ENCODE measurements at places on chromosomes 4 and X. TPM values are rescaled to one million over a fixed set of nuclear protein-coding genes. Genes with fewer than 3 reads are reported as not detected.

DNA sequence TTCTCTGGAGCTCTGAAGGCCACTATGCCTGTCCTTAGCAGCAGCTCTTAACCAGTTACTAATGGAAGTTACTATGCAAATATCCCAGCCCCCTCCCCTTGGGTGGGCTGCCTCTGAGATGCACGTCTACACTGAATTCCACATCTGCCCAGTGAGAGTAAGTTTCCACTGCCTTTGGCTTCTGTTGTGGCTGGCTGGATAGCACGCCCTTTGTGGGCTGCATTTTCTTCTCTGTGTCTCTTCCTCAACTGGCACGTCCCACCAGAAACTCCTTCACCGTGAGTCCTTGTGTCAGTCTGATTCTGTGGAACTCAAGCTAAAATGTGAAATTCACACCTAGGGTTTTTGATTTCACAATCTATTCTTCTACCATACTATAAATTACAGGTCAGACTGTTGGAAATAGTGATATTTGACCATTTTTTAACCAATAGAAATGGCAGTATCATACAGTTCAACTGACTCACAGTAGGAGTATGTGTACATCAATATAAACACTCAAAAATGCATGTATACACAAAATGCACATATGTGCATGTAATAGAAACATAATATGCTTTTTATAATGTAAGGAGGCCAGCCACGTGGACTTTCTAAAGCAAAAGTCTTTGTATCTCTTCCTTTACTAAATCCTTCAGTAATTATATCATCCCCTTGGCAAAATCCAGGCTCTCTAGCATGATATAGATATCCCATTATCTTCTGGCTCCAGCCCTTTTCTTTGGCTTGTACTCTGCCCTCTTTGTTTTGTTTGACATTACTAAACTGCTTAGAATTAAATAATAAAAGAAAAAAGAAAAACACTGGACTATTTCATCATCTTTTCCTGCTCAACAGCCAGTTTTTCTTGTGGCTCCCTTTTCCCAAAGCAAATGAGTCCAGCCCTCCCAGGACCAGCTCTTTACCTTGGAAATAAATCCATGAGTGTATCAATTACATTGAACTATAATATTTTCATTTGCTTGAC lies 33.2 kb upstream of the LDB2 start:
- H3K27me3 ChIP-seq = no peaks in the 10 kb centered on the region
- peaks cover 14% of the 10 kb centered on the region for H3K4me1 ChIP-seq
- DNase-seq = no peak
- no peaks in the 10 kb centered on the region for H3K36me3 ChIP-seq

GRCh38 chr4:2261110-2261852 lies 628 bp downstream of the MXD4 start:
- H3K4me1 ChIP-seq = peaks cover 10% of the 10 kb centered on the region
- peak overlapping the region; percentile 49 for H3K27ac ChIP-seq
- no peaks in the 10 kb centered on the region for H3K36me3 ChIP-seq
- DNase-seq = peak; percentile 15

Gene CHRDL1
- total RNA-seq = 0.47 TPM

GRCh38 chr4:5395781-5396180 lies 312.6 kb downstream of the EVC2 start:
- H3K36me3 ChIP-seq = no peaks in the 10 kb centered on the region
- DNase-seq = no peak

Gene DSPP
- total RNA-seq = not detected
